ENCODE measurements at places on chromosomes 6 and 20.

GRCh38 chr6:38272222-38272621, 367.5 kb downstream of the BTBD9 start:
- DNase-seq: no peak

- DNase-seq: no peak
These were observed 123.4 kb downstream of the TASP1 start for GRCh38 chr20:13515291-13515690.

DNA sequence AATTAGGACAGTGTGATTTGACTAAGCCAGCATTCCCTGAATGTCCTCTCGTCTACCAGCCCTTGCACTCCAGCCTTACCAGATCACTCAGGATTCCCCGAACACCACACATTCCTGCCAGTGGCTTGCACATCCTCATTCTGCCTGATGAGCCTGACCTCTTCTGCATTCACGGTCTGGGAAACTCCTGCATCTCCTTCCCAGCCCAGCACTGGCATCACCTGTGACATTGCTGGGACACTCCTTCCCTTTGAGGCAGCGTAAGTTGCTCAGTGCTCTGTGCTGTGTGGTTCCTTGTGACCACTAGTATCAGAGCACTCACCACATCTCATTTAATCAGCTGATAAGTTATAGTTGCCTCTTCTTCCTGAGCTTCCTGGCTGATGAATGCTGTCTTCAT, 17.3 kb downstream of the NCOA7 start:
- DNase-seq: no peak

- DNase-seq: peak; percentile 73
These were observed 673 bp downstream of the MARCKS start for GRCh38 chr6:113857556-113858479.

DNA sequence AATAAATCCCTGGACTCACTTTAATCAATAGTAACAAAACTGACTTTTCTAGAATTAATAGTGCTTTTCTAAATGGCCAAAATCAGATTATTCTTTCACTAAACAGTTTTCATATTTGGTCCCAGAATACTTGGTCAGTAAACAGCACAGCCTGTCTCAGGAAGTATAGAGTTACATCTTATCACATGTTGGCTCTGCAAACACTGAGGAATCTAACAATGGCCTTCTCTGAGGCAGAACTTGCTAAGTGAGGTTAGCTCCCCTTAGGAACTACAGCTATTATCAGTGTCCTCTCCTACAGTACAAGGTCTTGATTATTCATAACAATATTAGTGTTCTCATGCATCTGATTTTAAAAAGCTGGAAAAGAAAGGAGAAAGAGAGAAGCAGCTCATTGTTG, 1622.8 kb downstream of the HACE1 start:
- DNase-seq: no peak

- DNase-seq: no peak
These were observed 23.5 kb upstream of the MPC1 start for GRCh38 chr6:166406197-166406596.

GRCh38 chr20:41293269-41294037, 24.1 kb downstream of the ZHX3 start:
- DNase-seq: no peak

DNA sequence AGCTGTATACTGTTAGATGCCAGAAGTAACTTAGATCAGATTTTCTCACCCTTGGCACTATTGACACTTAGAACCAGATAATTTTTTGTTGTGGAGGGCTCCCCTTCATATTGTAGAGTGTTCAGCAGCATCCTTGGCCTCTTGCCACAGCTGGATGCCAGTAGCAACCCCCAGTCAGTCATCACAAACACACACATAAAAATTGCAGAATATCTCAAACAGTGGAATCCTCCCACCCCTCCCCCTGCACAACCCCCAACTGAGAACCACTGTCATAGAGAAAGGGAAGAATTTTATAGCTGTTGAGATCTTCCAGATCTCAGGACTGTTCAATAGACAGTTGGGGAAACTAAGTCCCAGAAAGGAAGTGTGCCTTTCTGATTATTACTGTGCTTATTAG, 81.2 kb upstream of the VSTM2L start:
- DNase-seq: no peak

- DNase-seq: no peak
These were observed 661.6 kb downstream of the DHX35 start for GRCh38 chr20:39623584-39624234.

GRCh38 chr6:90496258-90497016, 90.4 kb downstream of the MAP3K7 start:
- no peak for DNase-seq

DNA sequence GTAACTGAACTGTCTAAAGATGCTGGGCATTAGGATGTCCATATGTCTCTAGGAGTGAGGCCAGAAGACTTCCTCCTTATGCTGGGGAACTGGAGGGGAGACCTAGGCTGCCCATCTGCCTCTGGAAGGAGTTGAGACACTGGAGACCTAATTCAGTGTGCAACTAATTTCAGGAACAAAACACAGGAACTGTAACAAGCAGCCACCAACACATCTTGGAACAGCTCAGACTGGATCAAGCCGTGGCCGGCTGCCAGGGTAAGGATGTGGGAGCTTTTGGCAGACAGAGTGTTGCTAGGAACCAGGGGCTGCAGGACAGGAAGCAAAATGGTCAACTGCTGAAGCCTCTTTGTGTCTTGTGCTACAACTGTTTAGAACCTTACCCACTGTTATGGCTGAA, 16.4 kb upstream of the MAS1 start:
- no peak for DNase-seq

GRCh38 chr6:35206346-35206745, 7.4 kb upstream of the SCUBE3 start:
- no peak for DNase-seq

DNA sequence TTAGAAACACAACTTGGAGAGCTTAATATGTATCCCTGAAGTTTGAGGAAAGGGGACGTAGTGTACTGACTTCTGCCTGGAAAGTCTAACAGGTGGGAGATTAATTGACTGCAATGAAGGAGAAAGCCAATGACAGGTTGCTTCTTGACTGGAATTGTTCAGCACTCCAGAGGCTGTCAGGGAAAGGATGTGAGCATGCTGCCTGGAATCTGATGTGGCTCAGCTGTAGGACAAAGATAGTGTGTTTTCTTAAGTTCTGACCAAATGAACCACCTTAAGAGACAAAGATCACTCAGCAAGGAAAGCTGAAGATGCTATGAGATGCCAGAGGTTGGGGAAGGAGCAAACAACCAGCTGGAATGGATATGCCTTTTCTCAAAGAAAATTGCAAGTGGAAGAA, 185.8 kb downstream of the PHF3 start:
- no peak for DNase-seq

GRCh38 chr20:37958856-37959520, 56.1 kb downstream of the VSTM2L start:
- DNase-seq: no peak

DNA sequence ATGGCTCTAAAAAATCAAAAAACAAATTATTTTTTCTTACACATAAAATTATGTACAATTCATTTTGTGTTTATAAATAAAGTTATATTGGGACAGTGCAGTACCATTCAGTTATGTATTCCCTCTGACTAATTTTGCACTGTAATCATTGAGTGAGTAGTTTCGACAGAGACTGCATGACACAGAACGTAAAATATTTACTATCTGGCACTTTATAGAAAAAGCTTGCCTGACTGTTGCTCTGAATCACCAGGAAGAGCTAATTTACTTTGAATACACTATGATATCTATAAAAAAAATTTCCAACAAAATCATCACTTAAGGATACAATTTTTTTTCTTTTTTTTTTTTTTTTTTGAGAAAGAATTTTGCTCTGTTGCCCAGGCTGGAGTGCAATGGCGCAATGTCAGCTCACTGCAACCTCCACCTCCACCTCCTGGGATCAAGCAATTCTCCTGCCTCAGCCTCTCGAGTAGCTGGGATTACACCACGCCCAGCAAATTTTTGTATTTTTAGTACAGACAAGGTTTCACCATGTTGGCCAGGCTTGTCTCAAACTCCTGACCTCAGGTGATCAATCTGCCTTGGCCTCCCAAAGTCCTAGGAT, 11.0 kb upstream of the KHDC1L start:
- no peak for DNase-seq

GRCh38 chr6:106117579-106117978, 31.4 kb downstream of the PRDM1 start:
- DNase-seq: no peak

- no peak for DNase-seq
These were observed 152.4 kb downstream of the ADAT2 start for GRCh38 chr6:143298071-143298470.

DNA sequence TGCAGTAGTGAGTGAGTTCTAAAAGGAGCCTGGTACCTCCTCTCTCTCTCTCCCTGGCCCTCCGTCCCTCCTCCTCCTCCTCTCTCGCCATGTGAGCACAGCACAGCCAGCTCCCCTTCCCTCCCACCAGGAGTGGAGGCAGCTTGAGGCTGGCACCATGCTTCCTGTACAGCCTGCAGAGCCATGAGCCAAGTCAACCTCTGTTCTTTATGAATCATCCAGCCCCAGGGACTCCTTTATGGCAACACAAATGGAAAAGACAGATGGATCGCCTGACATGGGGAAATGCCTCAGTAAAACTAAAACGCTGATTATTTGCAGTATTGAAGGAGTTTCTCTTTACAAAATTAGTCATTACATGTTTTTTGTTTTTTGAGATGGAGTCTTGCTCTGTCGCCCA, 233.7 kb upstream of the ARID1B start:
- DNase-seq: no peak

DNA sequence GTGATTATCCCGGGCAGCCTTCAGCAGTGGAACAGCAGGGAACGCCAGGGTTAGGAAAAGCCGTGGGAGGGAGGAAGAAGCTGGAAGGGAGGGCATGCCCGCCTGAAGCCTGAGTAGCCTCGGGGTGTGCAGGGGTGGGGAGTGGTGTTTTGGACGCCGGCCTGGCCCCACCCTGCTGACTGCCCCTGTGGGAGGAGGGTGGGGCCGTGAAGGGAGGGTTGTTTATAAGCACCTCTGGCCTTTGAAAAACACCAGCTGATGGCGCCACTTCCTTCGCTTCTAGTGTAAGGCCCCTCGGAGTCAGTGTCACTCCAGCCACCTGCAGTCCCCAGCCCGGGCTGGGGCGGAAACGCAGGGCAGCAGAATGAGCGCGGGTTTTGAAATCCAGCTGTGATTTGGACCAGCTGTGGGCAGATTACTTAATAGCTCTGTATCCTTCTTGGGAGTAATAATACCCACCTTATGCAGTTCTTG, 52.8 kb upstream of the BMP6 start:
- peak; percentile 68 for DNase-seq

- DNase-seq: no peak
These were observed 7.4 kb upstream of the CD24 start for GRCh38 chr6:106981926-106982325.

- no peak for DNase-seq
These were observed 148.7 kb downstream of the SOX4 start for GRCh38 chr6:21742238-21742660.

DNA sequence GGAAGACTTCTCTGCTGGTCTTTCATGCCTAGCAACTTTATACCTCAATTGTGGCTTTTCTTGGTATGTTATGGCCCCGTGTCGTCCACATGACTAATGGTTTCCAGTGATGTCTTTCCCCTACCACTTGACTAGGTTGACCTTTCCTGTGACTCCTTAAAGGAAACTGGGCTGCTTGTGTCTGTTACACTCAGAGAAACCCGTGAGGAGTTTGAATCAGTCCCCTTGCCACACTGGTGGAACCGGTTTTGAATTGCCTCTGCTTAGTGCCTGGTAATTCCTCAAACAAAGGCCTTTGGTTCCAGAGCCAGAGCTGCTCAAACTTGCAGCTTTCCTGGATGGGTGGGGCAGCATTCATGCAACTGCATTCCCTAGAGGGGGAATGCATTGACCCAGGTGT, 21.9 kb downstream of the ECT2L start:
- no peak for DNase-seq

- DNase-seq: no peak
These were observed 148.7 kb upstream of the NEDD9 start for GRCh38 chr6:11380969-11381744.

DNA sequence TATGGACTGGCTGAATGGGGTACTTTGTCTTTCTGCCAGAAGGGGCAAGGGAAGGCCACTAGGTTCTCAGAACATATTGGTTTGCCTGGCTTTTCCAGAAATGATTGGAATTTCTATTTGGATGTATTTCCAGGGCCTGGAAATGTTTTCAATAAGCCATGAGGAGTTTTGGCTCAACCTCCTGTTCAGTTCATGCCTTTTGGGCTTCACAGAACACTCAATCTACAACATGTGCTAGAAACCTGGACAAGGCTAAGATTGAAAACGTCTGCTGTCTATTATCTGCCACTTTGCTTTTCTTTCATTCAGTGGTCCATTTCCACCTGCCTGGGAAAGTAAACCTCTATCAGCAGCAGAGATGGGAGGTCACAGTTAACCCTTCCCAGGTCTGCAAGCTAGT, 793.4 kb downstream of the TENT5A start:
- DNase-seq: no peak

- no peak for DNase-seq
These were observed 53.7 kb downstream of the MOCS1 start for GRCh38 chr6:39880594-39880993.

GRCh38 chr6:9208966-9209365, 773.6 kb upstream of the SLC35B3 start:
- no peak for DNase-seq

DNA sequence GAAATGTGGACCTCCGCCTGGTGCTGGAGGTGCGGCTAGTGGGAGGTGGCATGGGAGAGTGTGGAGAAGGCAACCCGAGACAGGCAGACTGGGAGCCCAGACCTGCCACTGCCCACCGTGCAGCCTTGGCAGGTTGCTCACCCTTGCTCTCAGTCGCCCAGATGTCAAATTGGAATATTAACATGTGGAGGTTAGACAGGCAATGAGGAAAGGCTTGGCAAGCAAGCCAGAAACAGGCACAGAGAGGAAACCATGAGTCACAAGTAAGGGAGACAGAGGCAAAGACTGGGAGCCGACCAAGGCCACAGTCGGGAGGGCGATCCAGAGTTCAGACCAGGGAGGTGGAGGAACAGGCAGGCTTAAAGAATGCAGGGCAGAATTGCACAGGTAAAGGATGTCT, 178.2 kb downstream of the FOXC1 start:
- no peak for DNase-seq

GRCh38 chr6:113306552-113307145, 550.5 kb upstream of the MARCKS start:
- peak; percentile 73 for DNase-seq

DNA sequence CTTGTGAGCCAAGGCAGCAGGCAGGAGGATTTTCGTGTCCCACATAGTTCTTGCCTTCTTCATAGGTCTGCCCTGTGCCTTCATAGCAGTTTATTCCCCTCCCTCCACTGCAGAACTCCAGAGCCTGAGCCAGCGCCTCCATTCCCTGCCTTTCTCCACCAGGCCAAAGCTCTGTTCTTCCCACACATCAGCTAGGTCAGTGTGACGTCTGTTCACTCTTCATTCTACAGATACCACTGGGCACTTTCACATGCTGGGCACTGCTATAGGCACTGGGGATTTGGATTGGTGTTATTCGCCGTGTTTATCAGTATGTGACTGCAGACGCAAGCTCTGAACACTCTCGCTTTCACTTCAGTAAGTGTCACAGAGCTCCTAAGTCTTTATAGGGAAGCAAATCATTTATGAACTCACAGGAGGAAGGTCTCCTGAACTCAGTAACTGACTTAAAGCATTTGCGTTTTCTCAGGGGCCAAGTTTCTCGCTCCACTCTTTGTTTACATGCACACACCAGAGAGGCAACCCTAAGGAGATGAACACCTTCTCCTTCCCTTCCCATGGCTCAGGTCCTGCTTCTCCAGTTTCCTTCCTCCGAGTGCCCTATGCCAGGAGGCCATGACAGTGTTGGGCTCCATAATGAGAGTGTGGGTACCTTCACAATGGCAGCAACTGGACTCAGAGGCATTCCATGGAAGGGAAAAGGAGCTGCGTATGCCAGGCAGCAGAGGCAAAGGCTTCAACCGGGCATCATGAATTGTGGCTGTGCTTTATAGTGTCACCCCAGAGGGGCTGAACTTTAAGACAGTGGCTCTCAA, 6.3 kb upstream of the APMAP start:
- no peak for DNase-seq

Data from Right ventricle myocardium inferior (tissue), 1 donor.